Progenitor cell of endocrine pancreas (in vitro differentiated cells): ENCODE measurements at places on chromosomes 5 and 9.

GRCh38 chr5:33400675-33401074, 40.1 kb upstream of the TARS1 start:
- peak overlapping the region; percentile 35 for H3K27ac ChIP-seq
- H3K36me3 ChIP-seq, result no peaks in the 10 kb centered on the region
- H3K27me3 ChIP-seq, result no peaks in the 10 kb centered on the region
- no peak overlapping the region for H3K4me3 ChIP-seq

GRCh38 chr9:3820643-3821042, 294.8 kb upstream of the RFX3 start:
- peaks cover 11% of the 10 kb centered on the region for H3K27me3 ChIP-seq
- no peak for DNase-seq
- H3K36me3 ChIP-seq, result peaks cover 7% of the 10 kb centered on the region
- H3K27ac ChIP-seq, result no peak overlapping the region
- H3K4me3 ChIP-seq, result no peak overlapping the region
- H3K4me1 ChIP-seq, result peaks cover 8% of the 10 kb centered on the region

GRCh38 chr5:17221843-17222636, 4.6 kb downstream of the BASP1 start:
- H3K27ac ChIP-seq, result no peak overlapping the region
- H3K36me3 ChIP-seq, result peaks cover 6% of the 10 kb centered on the region
- no peaks in the 10 kb centered on the region for H3K27me3 ChIP-seq
- peaks cover 39% of the 10 kb centered on the region for H3K4me1 ChIP-seq

- peaks cover 3% of the 10 kb centered on the region for H3K27me3 ChIP-seq
- H3K36me3 ChIP-seq, result no peaks in the 10 kb centered on the region
- H3K27ac ChIP-seq, result peak overlapping the region; percentile 20
- H3K4me1 ChIP-seq, result no peaks in the 10 kb centered on the region
These were observed 125.4 kb downstream of the ATPSCKMT start for GRCh38 chr5:10124287-10124686.

DNA sequence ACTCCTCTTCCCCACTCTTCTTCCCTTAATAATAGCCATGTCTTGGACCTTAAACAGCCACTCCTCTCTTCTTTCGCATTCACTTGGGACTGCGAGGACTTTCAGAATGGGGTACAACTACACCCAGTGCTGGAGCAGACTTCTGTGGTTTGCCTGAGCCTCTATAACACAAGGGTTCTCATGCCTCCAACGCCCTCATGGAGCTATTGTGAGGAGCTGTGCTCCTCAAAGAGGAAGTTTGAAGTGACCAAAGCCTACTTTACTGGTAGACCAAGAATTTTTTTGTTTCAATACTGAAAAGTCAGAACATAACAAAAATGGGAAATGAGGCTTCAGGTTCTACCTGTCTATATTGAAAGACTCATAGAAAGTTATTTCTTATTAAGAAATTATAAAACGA, 316.4 kb downstream of the PIK3R1 start:
- H3K36me3 ChIP-seq, result peaks cover 4% of the 10 kb centered on the region
- H3K4me3 ChIP-seq, result no peak overlapping the region
- H3K27me3 ChIP-seq, result peaks cover 3% of the 10 kb centered on the region

- no peak overlapping the region for H3K4me3 ChIP-seq
- H3K27ac ChIP-seq, result no peak overlapping the region
- DNase-seq, result no peak
- no peaks in the 10 kb centered on the region for H3K4me1 ChIP-seq
These were observed 355.1 kb upstream of the TUSC1 start for GRCh38 chr9:26033336-26033735.

DNA sequence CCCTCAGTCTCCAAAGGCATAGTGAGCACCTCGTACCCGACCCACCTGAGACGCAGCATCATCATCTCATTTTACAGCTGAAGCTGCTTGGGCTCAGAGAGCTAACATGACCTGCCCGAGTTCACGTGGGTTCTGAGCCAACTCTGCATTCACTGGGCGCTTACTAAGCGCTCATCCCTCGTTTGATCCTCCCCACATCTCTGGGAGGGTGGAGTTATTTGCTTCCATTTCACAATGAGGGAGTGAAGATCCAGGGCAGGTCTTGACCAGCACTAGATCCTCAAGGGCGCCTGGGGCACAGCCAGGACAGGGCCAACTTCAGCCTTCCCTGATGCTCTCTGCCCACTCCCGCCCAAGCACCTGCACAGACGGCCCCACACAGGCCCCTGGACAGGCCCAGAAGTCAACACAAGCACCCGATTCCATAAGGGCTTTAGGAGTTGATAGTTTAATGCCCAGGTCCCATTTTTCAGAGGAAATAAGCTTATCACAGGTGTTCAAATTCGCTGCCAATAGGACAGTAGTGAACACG, 80.8 kb downstream of the HRH2 start:
- H3K4me3 ChIP-seq, result no peak overlapping the region
- H3K27ac ChIP-seq, result no peak overlapping the region
- peaks cover 43% of the 10 kb centered on the region for H3K27me3 ChIP-seq
- H3K4me1 ChIP-seq, result peaks cover 9% of the 10 kb centered on the region
- no peak for DNase-seq

- no peaks in the 10 kb centered on the region for H3K36me3 ChIP-seq
- H3K4me3 ChIP-seq, result no peak overlapping the region
- no peak overlapping the region for H3K27ac ChIP-seq
- DNase-seq, result no peak
These were observed 73.6 kb upstream of the STARD4 start for GRCh38 chr5:111585946-111586345.

GRCh38 chr9:97514531-97514930, 13.1 kb downstream of the TMOD1 start:
- H3K36me3 ChIP-seq, result peaks cover 4% of the 10 kb centered on the region
- H3K27me3 ChIP-seq, result peaks cover 5% of the 10 kb centered on the region
- no peak overlapping the region for H3K4me3 ChIP-seq
- no peak overlapping the region for H3K27ac ChIP-seq

DNA sequence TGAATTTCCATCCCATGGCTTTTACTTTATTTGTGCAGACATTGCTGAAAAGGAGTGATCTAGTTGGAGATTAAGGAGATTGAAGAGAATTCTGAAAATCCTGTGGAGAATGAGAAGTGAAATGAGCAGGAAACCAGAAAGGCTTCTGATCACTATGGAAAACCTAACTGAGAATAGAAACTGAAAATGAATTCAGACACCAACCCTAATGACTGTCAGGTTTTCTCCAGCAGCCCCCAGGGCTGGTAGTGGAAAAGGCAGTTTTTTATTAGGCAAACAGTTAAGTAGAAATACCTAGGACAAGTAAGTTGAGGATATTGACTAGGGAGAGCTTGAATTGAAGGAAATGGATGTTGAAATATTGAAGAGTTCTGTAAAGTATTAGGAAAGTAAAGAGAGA, 14.7 kb upstream of the ARRDC3 start:
- H3K36me3 ChIP-seq, result no peaks in the 10 kb centered on the region
- H3K4me1 ChIP-seq, result no peaks in the 10 kb centered on the region
- no peak overlapping the region for H3K4me3 ChIP-seq
